ENCODE measurements at places on chromosomes 2 and 18.

GRCh38 chr18:22466608-22467395, 49.1 kb upstream of the CTAGE1 start:
- no peak for DNase-seq

GRCh38 chr2:172712251-172712650, 23.4 kb upstream of the RAPGEF4 start:
- no peak for DNase-seq

DNA sequence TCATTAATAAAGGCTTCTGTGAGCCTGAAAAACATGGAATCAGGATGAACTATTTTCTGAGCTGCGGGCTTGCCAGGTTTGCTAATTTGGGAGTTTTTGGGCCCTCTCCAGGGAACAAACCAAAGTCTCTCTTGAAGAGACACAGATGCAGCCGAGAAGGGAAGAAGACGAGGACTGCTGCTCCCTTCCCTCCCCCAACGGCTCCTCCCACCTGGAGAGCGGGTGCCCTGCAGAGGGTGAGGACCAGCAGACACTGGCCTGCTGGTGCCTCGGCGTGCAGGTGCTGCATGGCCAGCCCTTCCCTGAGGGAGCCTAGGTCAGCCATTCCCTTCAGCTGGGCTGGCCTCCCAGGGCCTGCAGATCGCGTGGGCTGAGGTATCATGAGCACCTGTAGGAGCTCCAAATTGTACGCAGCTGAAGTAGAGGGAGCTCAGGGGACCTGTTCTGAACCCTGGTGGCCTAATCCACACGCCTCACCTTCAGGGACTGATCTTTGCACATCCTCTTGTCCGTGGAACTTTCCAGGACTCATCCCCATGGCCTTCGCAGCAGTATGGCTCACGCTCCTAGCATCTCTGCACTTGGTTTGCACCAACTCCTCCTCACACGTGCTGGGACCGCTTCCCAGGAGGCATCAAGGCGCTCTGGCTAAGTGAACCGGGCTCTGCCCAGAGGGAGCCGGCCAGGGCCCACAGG, 19.5 kb downstream of the EMX1 start:
- DNase-seq: no peak

GRCh38 chr18:57077786-57078552, 68.9 kb upstream of the BOD1L2 start:
- DNase-seq: peak; percentile 46

- DNase-seq: no peak
These were observed 130.0 kb downstream of the LPIN1 start for GRCh38 chr2:11876436-11876835.
